ENCODE measurements at places on chromosomes 5 and 9.
A peak's percentile ranks its signal among the peaks of the same experiment; 100 is the strongest.

GRCh38 chr5:127308945-127309344 is 18.3 kb downstream of the MEGF10 start:
- DNase-seq: no peak

DNA sequence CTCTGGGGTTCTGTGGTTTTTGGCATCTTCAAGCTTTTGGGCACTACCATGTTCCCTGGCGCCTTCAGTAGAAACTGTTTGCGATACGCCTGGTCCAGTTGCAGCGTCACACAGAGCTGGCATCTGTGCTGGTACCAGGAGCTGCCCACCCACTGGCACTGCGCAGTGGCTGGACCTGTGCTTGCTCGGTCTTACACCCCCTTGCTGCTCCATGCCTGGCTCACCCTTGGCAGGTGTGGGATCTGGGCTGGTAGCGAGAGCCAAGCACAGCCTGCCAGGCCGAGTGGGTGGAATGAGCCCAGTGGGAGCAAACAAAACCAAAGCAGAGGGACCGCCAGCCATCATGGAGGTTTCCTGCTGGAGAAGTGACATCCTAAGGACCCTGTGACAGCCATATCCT is 170.2 kb upstream of the IRX2 start:
- no peak for DNase-seq

GRCh38 chr9:127938298-127938690 is 640 bp upstream of the DPM2 start:
- no peak for DNase-seq

GRCh38 chr5:172797771-172798191 is 26.8 kb upstream of the DUSP1 start:
- DNase-seq: no peak

- no peak for DNase-seq
Measured at GRCh38 chr5:153523211-153523610, 32.7 kb downstream of the GRIA1 start.

- no peak for DNase-seq
Measured at GRCh38 chr5:169778622-169779596, 141.8 kb downstream of the DOCK2 start.

GRCh38 chr5:125505115-125505514 is 758.7 kb upstream of the ZNF608 start:
- DNase-seq: no peak

DNA sequence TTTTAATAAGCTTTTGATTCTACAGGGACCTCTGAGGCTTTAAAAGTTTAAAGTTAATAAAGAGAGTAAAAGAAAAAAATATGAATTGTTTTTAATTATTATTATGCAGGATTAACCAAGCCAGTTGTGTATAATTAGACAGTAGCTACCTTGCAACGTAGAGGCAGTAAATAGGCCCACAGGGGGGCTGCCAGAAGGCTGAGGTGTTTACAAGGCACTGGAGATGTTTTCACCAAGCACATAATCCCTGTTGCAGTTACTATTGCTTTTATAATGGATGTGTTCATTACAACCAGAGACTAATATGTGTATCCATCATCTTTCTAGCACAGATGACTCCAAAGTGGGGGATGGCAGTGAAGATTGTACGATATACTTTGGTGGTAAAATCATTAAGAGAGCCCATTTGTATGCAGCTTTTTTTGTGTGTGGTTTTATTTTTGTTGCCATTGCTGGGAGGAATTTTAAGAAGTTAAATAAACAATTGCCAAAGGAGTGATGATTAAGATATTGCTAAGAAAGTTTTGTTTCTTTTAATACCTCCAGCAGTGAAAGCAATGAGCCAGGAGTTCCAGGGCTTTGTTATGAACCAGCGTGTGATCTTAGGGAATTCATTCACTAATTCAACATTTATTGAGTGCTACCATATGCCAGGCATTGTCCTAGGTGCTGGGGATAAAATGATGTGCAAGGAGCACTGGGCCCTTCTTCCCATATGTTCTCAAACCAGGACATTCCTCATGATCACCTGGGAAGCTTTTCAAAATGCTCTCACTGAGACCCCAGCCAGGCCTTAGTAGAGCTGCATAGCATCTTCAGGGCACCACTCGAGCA is 138.7 kb upstream of the EFNA5 start:
- DNase-seq: no peak

GRCh38 chr5:124054564-124054963 is 542.6 kb downstream of the CSNK1G3 start:
- DNase-seq: no peak

- no peak for DNase-seq
Measured at GRCh38 chr9:101571114-101571513, 23.7 kb downstream of the PPP3R2 start.

- DNase-seq: no peak
Measured at GRCh38 chr9:37255187-37255586, 134.8 kb downstream of the ZCCHC7 start.

GRCh38 chr9:71769175-71770161 is 1.2 kb upstream of the CEMIP2 start:
- DNase-seq: peak; percentile 31

- DNase-seq: no peak
Measured at GRCh38 chr5:27900761-27901160, 862.4 kb upstream of the CDH9 start.

DNA sequence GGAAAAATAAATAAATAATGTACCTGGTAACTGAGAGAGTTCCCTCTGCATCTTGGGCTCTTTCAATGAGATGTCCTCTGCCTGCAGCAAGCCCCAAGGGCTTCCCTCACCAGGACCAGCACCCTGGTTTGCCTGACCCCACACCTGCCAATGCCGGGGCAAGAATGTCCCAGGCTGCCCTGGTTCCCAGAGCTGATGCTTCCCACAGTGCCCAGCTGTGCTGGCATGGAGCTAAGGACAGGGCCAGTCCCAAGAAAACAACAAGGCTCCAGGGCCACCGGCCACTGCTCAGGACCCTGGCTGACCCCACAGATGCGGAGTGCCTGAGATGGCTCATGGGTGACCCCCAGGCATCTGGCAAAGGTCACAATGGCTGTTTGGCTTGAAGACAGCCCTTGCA is 123.5 kb downstream of the KCNIP1 start:
- no peak for DNase-seq

DNA sequence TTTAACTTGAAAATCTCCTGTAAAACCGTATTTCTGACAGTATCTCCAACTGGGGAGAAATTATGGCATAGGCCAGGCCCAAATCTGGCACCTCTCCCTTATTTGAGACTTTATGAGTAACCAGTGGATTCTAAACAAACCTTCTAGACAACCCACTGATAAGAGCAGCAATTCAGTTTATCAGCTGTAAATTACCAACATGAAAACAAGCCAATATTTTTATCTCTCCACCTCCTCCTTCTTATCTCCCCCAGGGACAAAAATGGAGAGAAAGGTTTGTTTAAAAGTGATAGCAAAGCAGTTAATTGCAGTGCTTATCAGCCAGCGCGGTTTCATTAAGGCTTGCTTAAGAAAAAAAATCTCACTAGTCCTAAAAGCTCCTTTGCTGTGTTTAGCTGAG is 53.8 kb downstream of the KCNV2 start:
- DNase-seq: no peak

- no peak for DNase-seq
Measured at GRCh38 chr5:14528115-14528514, 53.5 kb upstream of the OTULINL start.

DNA sequence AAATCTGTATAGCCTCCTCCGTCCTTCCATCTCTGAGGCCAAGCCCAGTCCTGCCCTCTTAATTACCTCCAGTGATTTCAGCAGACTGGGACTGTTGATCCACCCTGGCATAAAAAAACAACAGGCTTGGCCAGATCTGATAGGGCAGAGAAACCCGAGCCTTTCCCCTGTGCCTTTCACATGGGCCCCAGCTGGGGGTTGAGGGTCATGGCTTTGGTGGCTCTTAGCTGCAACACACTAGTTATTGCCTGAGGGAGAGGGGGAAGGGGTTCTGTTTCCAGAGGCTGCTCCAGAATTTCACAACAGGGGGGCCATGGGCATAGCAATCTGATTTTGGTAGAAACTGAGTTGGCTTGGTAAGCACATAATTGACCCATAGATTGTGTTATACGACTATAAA is 21.2 kb upstream of the PANK3 start:
- DNase-seq: no peak

GRCh38 chr5:159576902-159577301 is 246.6 kb upstream of the IL12B start:
- DNase-seq: no peak

DNA sequence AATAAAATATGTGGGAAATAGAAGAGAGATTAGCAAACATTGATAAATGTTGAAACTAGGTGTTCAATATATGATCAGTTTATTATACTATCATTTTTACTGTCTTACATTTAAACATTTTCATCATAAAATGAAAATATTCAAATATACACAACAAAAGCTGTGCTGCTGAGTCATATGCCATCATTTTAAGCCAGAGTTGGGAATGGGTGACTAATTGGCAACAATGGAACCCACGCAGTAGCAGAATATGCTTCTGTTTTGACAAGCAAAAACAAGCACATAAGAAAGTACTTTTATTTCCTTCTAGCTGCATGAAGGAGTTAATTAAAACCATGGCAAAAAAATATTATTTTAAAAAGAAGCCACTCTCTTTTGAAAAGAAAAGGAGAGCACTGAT is 340.0 kb upstream of the EDIL3 start:
- no peak for DNase-seq

DNA sequence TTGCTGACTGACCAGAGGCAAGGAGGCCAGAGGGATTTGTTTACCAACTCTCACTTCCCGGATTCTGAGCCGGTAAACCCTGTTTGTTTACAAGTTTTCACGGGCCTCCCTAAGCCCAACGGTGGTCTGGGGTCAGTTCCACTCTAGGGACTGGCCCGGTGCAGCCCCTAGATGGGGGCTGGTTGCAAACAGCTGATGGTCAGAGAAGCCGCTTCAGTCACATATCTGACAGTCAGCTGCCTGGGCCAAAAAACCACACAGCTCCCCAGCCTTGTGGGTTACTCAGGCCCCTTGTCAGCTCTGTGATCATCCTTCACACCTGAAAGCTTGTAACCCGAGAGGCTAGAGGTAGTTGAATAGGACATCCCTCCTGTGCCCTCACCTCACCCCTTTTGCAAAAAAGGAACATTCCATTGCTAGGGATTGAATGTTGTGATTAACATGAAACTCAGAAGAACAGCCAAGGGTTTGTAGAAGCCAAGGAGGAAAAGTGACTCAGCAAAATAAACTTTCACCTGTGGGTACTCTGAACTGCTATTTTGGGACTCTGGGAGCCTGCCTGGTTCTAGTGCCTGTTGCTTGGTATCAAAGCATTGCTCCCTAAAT is 40.4 kb downstream of the SAR1B start:
- DNase-seq: no peak

- DNase-seq: no peak
Measured at GRCh38 chr9:36025746-36026145, 11.0 kb upstream of the RECK start.

GRCh38 chr5:57692582-57693487 is 210.2 kb upstream of the ACTBL2 start:
- DNase-seq: no peak

- DNase-seq: no peak
Measured at GRCh38 chr5:131481569-131481968, 153.5 kb downstream of the RAPGEF6 start.

GRCh38 chr5:163248333-163248732 is 189.1 kb upstream of the CCNG1 start:
- DNase-seq: no peak

DNA sequence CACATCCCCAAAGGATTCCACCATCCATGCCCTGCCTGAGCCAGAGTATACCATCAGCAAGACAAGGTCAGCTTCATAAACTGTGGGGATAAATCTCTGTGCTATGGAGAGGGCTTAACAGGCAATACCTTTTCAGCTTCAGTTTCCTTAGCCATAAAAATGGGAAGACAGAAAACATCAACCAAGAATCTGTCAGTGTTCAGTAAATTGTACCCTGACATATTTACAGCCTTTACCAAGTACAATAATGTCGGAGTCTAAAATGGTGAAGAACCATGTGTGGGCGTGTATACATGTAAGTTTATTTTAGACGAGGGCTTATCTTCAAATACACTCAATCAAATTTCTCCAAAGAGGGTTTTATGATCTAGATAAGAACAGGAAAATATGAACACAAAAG is 94.7 kb downstream of the ELAVL2 start:
- no peak for DNase-seq

- DNase-seq: no peak
Measured at GRCh38 chr5:135660826-135661575, 82.2 kb upstream of the CXCL14 start.

DNA sequence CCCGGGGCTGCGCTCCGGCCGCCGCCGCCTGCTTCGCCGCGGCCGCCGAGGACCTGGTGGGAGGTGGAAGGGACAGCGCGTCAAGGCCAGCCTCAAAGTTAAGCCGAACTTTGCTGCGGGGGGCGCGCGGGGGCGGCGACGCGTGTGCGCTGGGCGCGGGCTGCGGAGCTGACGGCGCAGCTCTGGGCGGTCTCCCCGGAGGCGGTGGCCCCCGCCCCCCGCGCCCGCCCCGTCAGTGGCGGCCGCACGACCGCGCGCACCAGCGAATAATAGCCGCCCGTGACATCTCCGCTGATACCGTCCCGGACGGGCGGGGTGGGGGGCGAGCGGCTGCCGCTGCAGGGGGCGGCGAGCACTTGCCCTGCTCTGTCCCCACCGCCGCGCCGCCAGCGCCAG is 579 bp upstream of the FAM78A start:
- no peak for DNase-seq

DNA sequence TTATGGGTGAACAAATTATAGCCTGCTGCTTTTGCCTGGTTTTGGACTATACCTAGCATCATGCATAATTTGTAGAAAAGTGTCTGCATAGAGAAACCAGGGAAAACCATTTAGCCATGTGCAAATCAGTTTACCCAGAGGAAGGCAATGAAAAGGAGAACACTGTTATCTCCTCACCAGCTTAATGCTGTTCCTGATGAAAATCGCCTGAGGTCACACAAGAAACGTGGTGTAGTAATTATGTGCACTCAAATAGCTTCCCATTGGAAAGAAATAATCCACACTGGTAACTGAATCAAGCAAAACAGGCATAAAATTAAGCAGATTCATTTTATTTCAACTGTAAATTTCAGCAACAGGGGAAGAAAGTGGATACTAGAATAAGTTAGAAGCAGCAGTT is 51.7 kb upstream of the FAM240B start:
- no peak for DNase-seq

DNA sequence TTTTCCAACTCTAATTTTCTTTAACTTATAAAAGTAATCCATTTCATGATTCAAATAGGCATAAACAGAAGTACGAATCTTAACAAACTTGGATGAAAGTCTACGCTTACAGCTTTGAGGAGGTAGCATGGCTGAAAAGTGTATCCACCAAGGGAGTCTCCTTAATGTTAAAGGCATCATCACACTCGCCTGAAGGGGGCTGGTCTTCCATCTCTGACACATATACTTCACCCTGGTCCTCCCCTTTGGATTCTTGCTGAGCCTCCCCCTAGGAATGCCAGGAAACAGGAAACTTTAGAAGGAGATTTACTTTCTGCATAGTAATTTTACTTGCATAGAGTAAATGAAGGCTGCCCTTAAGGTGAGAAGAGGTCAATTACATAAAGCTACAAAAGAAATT is 10.3 kb upstream of the NME5 start:
- no peak for DNase-seq

GRCh38 chr9:137606005-137606621 is 627 bp downstream of the ARRDC1 start:
- DNase-seq: no peak

- no peak for DNase-seq
Measured at GRCh38 chr5:4941957-4942830, 197.9 kb upstream of the ADAMTS16 start.
